ENCODE measurements at places on chromosomes 13 and 19.

- no peak for DNase-seq
These were observed 177.1 kb downstream of the RGCC start for GRCh38 chr13:41634407-41634806.

GRCh38 chr13:98576963-98577835 lies at the start of gene STK24:
Gene STK24 (minus strand): TSS chr13:98577107. CDS start chr13:98576786, 321 bp downstream.
- DNase-seq: peak; percentile 83

GRCh38 chr19:41546386-41546789 lies 29.6 kb upstream of the CEACAM21 start:
- DNase-seq: no peak

DNA sequence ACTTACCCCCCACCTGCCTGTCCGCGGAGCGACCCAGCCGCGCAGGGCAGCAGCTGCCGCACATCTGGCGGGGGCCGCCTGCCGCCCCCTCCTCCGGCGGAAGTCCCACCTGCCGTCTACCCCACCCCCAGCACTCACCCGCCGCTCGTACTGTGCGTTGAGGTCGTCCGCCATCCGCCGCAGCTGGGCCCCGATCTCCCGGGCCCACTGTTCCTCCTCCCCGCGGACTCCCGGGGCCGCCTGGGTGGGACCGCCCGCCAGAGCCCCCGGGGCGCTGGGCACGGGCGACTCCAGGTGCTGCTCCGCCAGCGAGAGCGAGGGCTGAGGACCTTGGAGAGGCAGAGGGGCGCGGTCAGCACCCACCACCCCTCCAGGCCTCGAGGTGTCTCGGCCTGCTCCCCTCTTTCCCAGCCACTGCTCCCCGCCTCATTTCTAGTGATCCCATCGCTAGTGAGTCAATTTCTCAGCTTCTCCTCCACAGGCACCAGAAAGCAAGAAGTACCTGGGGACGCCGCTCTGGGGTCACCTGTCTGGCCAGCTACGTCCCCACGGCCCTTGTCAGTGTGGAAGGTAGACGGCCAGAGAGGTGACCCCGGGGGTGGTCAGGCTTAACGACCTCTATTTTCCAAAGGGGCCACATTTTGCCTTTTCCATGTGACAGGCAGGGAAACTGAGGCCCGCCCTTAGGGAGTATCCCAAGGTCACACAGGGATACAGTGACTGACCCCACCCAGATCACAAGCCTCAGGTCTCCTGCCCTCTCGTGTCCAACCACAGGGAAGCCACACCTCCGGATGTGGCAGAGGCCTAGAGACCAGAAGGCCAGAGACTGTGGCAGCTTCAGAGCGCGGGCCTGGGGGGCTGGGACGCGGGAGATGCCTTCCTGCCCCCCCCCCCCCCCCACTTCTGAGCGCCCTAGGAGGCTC lies 4.3 kb downstream of the BBC3 start:
- DNase-seq: peak; percentile 62

DNA sequence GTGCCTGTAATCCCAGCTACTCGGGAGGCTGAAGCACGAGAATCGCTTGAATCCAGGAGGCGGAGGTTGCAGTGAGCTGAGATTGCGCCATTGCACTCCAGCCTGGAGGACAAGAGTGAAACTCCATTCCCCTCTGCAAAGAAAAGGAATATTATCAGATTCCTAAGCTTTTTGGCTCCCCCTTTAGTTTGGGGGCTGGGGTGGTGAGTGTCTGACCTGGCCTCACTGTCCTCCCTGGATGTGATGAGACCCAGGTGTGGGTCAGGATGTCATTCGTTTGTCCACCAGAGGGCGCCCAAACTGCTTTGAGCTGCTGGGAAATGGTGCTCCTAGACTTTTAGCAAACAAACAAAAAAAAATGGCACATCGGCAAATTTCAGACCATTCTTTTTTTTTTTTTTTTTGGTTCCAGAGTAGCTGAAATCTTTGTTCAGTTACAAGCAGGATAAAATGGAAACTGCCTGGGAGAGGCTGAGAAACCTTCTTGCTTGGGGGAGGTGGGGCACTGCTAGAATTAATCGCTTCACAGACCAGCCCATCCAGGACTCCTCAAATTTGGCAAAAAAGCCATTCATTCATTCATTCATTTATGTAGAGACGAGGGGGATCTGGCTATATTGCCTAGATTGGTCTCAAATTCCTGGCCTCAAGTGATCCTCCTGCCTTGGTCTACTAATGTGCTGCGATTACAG lies 29.4 kb downstream of the SPC24 start:
- peak; percentile 78 for DNase-seq

GRCh38 chr13:50222569-50223332 lies 207.5 kb downstream of the KCNRG start:
- peak; percentile 69 for DNase-seq

DNA sequence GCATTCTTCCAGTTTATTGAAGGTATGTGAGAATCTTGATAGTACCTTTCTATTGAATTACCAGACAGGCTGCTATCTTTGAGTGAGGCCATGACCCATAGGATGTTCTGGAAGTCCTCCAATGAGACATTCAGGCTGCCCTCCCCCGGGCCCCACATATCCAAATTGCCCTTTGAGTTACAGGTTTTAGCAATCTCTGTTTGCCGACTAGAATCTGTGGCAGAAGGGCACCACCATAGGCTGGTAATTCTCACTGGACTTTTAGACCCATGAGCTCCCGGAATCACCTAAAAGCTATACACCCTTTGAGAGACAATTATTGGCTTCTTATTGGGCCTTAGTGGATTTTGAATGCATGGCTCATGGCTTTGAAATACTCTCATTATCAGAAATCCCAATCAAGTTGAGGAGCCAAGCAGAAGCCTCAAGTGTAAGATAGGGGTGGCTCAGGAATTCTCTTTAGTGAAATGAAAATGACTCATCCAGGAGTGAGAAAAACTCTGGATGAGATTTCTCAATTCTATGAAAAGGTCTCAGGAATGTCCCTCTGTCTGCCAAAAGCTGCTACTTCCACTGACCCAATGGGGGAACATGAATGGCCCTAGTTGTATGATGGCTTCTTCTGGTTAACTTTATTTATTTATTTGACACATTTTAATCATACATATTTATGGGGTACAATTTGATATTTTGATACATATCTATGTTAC lies 172.1 kb upstream of the CSNK1A1L start:
- no peak for DNase-seq

DNA sequence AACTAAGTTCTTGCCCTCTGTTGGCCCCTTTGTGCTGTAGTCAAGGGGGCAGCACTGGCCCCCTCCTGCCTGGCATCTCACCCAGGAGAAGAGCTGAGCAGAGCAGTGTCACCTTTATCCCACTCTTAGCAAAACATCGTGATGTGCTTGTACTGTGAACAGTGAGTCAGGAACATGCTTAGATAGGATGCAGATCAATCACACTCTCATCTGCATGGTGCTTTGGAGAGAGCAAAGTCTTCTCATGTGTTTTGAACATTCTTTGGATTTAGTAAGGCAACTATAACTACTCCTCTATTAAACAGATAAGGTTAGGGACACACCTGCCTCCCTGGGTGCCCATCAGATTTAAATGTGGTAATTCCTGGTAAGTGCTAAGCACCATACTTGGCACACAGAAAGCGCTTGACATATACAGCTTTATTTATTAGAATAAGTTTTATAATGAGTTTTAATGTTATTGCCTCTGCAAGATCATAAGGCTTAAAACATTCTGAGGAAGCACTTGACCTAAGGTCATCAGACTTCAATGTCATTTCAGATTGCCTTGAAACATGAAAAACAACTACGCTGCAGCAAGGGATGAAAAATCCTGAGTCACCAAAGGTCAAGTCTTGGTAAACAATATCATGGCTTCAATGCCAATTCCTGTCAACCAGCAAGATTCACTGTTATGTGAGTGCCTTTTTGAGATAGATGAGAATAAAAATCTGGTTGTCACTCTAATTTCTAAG lies 82.4 kb upstream of the IRS2 start:
- no peak for DNase-seq

DNA sequence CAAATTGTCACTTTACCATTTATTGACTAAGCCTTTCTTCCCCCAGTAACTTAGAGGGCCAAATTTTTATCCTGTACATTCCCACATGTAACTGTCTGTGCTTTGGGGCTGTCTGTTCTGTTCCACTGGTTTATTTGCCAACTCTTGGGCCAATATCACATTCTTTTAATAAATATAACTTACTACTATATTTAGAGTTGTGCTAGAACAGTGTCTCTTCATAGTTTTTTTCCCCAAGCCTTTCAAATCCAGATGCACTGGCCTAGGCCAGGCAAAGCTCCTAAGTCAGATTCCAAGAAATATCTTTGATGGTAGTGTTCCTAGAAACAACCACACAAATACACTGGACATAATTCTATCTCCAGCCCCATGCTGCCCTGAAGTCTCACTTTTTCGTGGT lies 16.0 kb upstream of the CEBPG start:
- no peak for DNase-seq

DNA sequence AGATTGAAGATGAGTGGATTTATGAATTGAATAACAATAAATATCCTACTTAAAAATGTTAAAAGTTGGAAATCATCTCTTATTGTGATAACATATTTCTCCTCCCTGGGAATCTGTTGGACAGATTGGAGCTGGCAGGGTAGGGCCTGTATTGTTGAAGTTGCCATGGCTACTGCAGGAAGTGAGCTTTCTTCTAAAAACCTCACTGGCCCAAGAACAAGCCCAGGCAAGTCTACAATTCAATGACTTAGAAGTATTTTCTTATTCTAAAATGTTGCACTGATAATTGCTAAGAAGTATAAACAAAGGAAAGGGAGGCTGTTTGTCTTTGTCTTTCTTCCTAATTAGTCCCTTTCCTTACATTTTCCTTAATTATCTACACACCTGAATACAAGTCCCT lies 112.1 kb downstream of the DLEU7 start:
- no peak for DNase-seq

DNA sequence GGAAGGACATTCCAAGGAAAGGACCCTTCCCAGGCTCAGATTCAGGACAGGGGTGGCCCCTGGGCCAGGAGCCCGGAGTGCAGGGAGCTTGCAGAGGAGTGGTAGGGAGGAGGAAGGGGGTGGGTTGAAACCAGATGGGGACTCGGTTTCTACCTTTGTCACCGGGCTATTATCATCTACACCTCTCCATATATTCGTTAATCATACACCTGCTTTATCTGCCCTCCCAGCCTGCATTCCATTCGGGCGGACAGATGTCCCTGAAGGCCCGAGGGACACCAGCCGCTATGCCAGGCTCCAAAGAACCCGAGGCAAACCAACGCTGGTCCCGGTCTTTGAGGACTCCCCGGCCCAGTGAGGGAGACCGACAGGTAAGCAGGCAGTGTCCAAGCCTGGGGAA lies 15.5 kb upstream of the MYH14 start:
- no peak for DNase-seq

DNA sequence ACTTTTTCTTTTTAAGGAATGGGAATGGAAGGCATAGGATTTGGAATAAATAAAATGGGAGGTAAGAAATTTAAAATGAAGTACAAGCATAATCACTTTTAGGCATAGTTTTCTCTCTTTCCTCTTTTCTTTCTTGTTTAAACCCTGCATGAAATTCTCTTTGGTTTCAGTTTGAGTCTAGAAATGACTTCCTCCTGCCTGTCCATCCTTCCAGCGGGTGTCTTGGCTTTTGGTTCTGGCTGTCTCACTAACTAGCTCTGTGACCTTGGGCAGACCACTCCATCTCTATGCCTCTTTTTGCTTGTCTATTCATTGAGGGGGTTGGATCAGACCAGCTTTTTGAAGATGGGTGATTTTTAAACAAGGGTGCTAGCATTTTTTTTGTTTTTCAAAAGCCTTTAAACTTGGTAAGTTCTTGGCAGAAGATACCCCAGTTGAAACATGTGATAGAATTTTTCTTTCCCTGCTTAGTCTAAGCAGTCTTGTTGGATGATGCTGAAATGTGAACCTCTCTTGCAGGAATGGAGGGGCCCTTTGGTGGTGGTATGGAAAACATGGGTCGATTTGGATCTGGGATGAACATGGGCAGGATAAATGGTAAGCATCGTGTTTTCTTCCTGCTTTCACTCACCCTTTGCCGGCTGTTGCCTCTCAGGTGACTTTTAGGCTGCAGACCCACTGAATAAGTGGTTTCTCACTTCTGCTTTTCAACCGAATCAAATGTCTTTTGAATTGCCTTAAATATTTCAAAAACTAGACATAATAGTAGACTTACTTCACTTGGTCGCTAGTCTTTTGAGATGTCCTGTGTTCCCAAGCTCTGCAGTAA lies 28.6 kb downstream of the PRAM1 start:
- no peak for DNase-seq

GRCh38 chr19:35119578-35120155 lies 4.0 kb downstream of the FXYD3 start:
- DNase-seq: no peak

DNA sequence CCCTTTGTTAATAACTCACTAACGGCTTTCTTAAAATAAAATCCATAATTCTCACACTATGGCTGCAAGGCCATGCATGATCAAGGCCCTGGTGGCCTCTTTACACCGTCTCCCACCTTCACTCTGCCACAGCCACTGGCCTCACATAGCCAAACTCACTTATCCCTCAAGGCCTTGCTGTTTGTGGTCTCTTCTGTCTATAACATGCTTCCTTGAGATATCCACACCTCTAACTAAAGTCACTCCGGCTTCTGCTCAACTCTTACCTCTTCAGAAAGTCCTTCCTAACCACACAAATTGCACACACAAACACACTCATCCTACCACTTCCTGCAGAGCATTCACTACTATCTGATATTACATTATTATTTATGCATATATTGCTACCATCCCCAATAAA lies 262.5 kb downstream of the DIAPH3 start:
- no peak for DNase-seq

Measured in hindlimb muscle (tissue), 1 donor.